ENCODE measurements at places on chromosomes 16 and 17.

GRCh38 chr16:46972429-46973206 is 856 bp downstream of the DNAJA2 start:
- no peak for DNase-seq

GRCh38 chr16:56871172-56871593 is 6.2 kb downstream of the SLC12A3 start:
- DNase-seq: no peak

DNA sequence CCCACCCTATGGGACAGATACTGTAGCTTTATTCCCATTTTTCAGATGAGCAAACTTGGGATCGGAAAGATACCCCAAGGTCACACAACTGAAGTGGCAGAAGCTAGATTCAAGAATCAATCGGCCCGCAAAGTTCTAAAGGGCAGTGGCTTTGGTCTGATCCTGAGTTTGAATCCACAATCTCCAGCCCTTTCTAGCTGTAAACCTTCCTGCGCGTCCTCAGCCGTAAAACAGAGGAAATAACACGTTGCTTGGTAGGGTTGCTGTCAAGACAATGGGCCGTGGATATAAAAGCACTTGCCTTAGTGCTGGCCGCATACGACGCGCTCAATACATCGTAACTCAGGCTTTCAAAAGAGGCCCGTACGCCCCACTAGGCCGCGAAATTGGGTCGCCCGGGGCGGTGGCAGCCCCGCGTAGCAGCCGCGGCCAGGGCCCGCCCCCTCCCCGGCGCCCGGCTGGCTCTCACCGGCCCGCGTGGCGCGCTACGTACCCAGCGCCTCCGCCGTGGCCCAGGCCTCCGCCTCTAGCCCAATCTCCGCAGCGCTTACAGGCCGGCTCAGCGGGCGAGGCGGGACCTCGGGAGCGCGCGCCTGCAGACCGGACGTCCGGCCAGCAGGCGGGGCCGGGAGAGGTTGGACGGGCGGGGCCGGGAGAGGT is at the start of gene DCAKD:
TSS of gene DCAKD (minus strand) at position 573 of the 660 bp plus-strand sequence. CDS start 16,747 bp downstream, outside the sequence.
- DNase-seq: peak; percentile 80

DNA sequence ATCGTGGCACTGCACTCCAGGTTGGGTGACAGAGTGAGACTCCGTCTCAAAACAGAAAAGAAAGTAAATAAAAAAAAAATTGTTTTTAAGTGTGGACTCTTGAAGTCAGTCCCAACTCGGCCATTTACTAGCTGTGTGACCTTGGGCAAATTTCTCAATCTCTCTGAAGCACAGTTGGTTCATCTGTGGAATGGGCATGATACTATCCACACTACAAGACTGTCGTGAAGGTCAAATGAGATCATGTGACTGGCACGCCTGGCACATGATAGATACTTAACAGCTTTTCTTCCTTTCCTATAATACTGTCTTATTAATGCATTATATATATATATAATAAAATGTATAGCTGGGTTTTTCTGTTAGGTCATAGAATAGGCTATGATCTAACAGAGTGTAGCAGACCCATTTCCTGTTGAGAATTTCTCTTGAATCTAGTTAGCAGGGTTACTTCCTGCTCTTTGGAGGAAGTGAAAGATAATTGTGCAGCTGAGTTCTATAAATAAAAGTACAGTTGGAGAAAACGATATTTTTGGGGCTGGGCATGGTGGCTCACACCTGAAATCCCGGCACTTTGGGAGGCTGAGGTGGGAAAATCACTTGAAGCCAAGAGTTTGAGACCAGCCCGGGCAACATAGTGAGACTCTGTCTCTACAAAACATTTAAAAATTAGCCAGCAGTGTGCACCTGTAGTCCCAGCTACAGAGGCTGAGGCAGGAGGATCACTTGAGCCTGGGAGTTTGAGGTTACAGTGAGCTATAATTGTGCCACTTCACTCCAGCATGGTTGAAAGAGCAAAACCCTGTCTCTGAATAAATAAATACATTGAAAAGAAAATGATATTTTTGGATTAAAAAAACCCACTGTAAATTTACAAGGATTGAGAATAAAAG is 7.3 kb downstream of the MILR1 start:
- no peak for DNase-seq

- no peak for DNase-seq
These were observed 43.6 kb upstream of the CACNG4 start for GRCh38 chr17:66920950-66921349.

- no peak for DNase-seq
These were observed 75.2 kb downstream of the COX10 start for GRCh38 chr17:14144508-14144907.

GRCh38 chr17:8825802-8826201 is 26.6 kb upstream of the MFSD6L start:
- no peak for DNase-seq

DNA sequence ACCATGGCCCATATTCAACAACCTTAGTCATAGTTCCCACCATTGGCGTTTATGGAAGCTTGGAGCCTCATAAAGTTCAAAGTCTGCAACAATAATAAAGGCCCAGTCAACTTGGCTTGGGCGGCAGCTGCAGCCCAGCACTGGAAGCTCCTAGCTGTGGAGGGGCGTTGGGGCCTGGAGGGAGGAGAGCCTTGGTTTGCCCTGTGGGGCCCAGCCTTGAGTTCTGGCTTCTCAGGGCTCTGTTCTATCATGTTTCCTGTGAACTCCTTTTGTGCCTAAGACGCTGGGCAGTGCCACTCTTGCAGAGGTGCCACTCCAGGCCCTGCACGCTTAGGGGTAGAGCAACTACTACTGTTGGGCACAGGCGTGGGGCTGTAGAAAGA is 927 bp upstream of the ENGASE start:
- DNase-seq: no peak

GRCh38 chr17:6669479-6670212 is 18.1 kb downstream of the C17orf100 start:
- no peak for DNase-seq

DNA sequence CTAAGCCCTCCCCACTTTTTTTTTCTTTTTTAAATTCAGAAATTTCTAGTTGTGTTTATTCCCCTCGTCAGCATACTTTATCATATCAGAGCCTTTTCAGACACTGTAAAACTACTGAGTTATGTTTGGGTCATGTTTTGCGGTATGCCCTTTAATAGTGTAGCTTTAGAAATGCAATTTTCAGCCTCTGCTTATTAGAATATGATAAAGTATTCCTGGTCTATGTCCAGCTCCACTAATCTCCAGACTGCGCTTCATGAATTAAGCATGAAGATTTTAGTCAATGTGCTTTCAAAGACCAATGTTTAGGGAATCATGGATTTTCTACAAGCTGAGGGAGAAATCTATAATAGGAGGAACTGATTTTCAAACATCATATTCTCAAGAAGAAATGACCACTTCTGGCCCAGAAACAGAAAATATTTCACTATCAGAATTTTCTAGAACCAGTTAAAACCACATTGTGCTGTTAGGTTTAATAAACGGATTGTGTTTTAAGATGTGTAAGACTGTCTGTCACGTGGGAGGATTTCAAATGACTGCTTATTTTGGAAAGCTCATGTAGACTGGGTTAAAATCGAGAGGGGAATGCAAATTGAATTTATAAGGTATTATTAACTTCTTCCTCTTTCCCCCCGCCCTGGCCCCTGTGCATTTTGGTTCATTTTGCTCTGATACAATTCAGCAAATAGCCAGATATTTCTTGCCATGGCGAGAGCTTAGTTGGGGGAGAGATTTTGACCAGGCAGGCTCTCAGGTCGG is 498.5 kb downstream of the WWOX start:
- no peak for DNase-seq

DNA sequence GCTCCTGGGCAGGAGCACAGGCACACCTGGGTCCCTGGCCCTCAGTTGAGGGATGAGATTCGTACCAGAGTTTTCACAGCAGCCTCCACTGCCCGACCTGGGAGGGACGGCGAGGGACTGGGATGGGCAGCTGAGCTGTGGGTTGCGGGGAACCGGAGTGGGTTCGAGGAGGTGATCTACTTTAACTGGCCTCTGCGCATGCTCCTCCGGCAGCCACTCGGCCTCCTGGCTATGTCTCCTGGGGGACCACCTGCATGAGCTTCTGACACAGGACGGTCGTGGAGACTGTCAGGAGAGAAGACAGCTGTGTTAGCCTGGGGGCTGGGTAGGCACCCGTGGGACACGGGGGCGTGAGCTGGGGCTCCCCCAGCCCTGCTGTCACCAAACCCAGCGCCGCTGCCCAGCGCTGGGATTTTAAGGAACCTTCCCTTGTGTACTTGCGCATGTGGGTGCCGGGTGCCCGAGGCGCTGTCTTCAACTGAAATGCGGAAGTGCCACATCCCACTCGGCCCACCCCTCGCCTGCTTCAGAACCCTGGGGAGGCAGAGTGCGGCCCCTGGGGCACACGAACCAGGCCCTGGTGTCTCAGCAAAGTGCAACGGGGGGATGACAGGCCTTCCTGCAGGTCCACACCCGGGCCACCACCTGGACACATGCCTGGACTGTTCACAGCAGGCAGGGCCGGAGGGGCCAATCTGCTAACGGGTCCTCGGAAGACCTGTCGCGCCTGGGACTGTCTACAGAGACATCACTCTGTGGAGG is 36.4 kb downstream of the SLC7A5 start:
- DNase-seq: no peak

- DNase-seq: peak; percentile 79
These were observed at the start of gene PER1 for GRCh38 chr17:8152112-8152775. TSS of gene PER1 (minus strand) at chr17:8152404. CDS start at chr17:8150706, 1,698 bp downstream.

- no peak for DNase-seq
These were observed 184.6 kb upstream of the C17orf78 start for GRCh38 chr17:37191219-37191618.

GRCh38 chr17:4898927-4899326 is 409 bp upstream of the C17orf107 start:
- no peak for DNase-seq

GRCh38 chr17:61409301-61410112 is 9.9 kb downstream of the TBX2 start:
- DNase-seq: peak; percentile 81

- DNase-seq: no peak
These were observed 59.7 kb upstream of the DHX40 start for GRCh38 chr17:59505610-59506276.

DNA sequence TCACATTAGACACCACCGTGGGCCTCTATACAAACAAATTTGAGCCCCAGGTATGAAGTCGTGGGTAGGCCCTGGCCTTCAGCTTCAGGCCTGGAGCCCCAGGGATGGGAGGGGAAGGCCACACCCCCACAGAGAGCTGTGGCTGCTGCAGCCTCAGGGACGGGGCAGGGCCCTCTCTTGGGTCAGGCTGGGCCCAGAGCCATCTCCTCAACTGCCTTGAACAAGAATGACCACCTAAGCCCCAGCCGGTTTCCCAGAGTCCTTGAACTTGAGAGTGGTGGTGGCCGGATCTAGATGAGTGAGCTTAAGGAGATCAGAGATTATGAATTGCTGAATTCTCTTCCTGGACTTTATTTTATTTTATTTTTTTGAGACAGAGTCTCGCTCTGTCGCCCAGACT is 18.6 kb downstream of the SCNN1B start:
- no peak for DNase-seq

DNA sequence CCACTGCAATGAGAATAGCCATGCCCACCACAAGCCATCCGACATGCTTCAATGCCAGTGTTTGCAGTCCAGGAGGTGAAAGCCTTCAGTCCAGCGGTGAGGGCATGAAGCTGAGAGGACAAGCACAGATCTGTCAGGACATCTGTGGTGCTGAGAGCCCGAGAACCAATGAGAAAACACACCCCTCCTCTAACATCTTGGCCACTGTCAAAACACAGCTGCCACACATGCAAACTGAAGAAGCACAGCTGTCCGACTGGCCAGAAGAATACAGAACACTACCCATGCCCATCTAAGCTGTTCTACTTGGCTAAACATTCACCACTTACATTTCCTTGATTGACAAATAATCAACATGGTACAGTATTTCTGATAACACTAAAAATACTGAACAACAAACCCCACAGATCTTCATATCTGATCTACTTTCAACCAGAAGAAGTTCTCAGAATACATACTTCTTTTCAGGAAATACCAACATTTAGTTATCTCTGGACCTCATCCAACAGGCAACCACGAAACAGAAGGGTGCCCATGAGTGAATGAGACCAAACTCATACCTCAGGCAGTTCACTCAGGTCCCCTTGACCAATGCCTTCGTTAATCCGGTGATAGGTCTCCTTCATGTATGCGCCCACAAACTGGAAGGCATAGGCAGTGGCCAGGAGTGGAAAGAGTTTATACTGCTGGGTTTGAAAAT is 10.2 kb upstream of the FBF1 start:
- no peak for DNase-seq

DNA sequence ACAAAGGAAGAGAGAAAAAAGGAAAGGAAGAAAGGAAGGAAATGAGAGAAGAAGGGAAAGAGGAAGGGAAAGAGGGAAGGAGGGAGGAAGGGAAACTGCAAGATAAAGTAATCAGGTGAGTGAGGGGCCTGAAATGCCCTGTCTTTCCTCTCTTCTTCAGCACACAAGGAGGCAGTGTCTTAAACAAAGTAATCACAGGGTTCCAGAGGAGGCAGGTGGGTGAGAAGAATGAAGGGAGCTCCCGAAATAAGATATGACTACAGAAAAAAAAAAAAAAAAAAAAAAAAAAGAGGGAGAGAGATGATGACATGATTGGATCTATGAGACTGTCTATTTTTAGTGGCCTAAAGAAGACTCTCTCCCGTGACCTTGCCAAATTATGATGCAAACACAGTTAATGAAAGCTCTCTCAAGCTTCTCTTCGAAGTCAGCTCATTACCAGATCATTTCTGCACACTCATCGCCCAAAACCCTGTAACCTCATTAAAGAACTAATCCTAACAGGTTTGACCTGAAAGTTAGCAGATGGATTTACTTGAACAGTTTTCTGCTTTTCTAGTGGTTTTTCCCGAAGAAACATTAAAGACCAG is 53.6 kb downstream of the CDH11 start:
- no peak for DNase-seq

- DNase-seq: no peak
These were observed 16.0 kb upstream of the CCL18 start for GRCh38 chr17:36048066-36048465.

GRCh38 chr16:85952197-85952596 is 53.2 kb downstream of the IRF8 start:
- DNase-seq: no peak

DNA sequence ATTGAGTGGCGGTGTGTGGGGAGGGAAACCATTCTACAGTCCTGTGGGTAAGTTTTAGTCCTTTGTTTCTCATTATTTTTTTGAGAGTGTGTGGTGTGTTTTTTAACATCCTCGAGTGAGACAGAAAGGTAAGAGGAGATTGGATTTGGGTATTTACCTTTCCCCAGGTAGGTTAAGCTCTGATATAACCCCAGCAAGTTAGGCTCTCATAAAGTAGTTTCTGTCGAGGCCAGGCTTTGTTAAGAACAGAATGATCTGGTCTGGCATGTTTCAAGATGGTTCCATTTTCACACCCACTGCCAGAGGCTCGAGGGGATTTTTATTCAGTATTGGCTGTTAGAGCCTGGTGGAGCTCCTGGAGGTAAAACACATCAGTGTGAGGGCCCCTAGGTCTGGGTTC is 62.9 kb downstream of the BCAS3 start:
- no peak for DNase-seq
